ENCODE measurements at places on chromosomes 3 and 15.

GRCh38 chr3:157132341-157132740, 27.6 kb downstream of the CCNL1 start:
- DNase-seq, result no peak

DNA sequence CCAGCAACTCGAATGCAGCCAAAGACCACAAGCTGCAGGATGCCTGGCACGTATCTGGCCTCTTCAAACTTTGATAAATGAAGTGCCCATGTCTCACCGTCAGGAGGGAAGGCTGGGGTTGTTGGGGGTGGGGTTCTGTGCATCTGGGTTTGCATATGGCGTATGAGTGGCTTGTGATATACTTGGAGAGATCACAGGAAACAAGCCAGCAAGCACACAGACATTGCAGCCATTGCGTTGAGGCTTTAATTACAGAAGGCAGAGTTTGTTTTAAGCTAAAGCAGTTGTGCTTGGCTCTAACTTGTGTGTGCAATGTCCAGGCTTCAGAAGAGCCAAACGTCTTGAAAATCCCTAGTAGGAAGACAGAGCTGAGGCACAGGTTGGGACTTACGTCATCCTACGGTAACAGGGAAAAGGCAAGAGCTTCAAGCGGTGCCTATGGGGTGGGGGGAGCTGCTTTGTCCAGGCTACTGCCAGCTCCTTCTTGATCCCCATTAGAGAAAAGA, 109.2 kb downstream of the ASB7 start:
- DNase-seq, result no peak

- no peak for DNase-seq
Observed at GRCh38 chr15:90617668-90618097, 88.0 kb downstream of the CRTC3 start.

DNA sequence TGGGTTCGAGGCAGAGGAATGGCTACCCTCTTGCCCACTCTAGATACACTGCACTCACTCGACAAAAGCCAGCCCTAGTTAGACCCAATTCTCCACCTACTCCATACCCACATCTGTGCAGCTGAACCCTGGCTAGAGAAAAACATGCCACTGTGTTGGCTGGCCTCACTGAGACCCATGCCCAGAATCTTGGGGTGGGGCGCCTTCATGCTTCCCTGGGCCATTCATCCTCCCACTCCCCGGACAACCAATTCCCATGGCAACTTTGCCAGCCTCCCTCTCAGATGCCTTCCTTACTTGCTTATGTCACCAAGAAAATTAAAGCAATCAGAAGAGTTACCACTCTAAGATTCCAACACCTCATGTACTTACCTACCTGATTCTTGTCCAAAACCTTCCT, 9.2 kb upstream of the LIMD1 start:
- no peak for DNase-seq

- peak; percentile 10 for DNase-seq
Observed at GRCh38 chr3:107524841-107525643, 2.3 kb downstream of the BBX start.

DNA sequence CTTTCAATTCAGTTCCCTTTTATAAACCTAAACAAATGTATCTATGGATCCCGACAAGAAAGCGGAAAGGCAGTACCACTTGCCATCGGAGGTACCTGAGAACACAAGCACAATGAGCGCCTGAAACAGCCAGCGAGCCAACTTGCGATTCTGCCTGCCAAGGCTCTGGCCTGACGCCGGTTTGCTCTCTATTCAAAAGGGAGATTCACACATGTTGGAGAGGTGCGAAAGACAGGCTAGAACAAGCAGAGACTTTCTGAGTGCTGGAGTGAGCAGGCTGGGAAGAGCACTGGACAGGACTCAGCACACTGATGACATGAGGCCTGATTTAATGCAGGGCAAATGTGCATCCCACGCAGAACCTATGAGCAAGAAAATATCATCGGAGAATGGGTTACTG, 17.7 kb upstream of the PRR23E start:
- no peak for DNase-seq

- no peak for DNase-seq
Observed at GRCh38 chr3:177657243-177657642, 460.0 kb upstream of the TBL1XR1 start.

DNA sequence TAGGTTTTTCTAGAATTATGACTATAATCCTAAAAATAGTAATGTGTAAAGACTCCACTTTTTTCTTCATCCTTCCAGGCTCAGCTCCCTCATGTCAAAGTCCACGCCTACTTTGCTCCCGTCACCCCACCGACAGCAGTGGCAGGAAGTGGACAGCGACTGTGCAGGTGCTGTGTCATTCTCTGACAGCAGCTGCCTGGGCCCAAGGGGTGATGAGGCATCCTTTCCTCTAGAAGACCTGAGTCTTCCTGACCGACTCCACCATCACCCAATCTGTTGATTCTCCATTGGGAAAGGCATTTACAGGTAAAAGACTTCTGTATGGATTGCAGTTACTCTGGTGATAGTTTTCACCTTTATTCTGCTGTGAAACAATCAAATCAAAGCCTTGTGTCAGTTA, 54.8 kb downstream of the UBP1 start:
- DNase-seq, result no peak

DNA sequence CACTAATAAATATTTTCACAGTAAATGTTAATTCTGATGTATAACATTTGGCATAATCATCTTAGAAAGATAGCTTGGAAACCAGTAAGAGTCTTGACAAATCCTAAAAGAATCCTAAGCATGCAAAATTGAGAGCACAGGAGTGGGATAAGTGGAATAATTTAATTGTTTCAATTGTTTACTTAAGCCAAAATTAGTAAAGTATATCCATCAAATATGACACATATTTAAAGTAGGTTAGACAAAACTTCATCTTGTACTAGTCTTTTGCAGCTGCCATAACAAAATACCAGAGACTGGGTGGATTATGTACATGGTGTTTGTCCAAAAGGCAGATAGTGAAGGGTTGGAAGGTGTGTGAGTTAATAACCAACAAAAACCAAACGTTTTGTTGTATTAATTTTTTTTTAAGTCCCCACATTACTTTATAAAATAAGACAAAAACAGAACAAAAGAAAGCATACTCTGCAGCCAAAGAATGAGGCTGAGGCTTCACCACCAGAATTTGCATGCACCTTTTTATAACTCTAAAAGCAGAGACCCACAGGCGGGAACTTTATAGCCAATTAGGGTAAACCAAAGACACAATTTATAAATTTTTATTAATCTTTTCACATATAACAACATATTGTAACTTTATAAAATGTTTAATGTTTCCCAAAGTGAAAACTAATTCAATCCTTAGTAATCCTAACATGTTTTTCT, 41.9 kb upstream of the CD200R1L start:
- no peak for DNase-seq

- DNase-seq, result no peak
Observed at GRCh38 chr3:43249405-43249804, 36.9 kb upstream of the SNRK start.

DNA sequence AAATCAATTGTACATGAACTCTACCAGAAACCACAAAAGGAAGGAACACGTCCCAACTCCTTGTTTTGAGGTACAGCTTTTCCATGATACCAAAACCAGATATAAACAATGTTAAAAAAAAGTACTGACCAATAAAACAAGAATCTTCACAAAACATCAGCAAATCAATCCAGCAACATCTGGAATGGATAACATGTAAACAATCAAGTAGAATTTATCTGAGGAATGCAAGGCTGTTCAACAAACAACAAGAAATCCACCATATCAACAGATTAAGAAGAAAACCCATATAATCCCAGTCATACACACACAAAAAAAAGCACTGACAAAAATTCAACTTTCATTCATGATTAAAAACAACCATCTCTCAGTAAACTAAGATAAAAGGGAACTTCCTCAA, 26.7 kb downstream of the TJP1 start:
- no peak for DNase-seq

GRCh38 chr3:18837137-18837755, 311.1 kb upstream of the KCNH8 start:
- DNase-seq, result no peak

DNA sequence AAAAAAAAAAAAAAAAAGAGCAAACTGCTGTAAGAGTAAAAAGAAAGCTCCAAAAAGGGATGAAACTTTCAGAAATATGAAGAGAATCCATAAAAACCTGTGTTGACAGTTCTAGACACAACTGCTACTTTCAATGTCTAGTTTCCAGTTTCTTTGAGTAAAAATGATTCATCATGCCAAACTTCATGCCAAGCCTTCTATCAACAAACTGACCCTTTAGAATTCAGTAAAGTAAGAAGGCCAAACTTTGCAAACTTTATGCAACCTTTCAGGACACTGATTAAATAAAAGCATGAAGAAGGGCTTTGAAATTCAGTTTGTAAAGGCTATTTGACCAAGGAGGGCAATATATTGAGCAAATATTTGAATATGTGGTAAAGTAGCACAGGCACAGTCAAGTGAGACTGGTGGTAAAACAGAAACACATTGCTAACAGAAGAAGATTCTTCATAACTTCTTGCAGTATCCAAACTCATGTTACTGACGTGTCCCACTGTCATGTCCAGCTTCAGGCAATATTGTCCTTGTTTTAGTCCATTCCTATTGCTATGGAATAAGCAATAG, 56.3 kb upstream of the CFAP20DC start:
- DNase-seq, result no peak

GRCh38 chr15:73885954-73886700, 12.8 kb downstream of the TBC1D21 start:
- DNase-seq, result no peak

- DNase-seq, result no peak
Observed at GRCh38 chr3:135911110-135911509, 54.4 kb upstream of the PPP2R3A start.

DNA sequence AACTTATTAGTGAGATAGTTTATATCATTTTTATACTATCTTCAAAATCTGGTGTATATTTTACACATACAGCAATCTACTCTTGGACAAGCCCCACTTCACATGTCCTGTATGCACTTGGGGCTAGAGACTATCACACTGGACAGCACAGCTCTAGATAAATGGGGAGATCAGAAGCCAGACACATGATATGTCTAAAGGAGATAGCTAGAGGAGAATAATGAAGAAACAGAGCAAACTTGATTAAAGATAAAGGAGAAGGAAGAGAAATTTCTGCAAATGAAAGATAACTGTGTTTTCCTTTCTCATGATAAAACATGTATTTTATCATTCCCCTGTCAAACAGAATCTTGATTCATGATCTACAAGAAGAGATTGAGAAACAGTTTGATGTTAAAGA, 13.0 kb downstream of the CPA3 start:
- DNase-seq, result no peak

- no peak for DNase-seq
Observed at GRCh38 chr3:106231086-106231485, 362.3 kb upstream of the CBLB start.

GRCh38 chr3:102189956-102190723, 244.7 kb upstream of the ZPLD1 start:
- DNase-seq, result no peak

- DNase-seq, result no peak
Observed at GRCh38 chr15:62989366-62990055, 53.0 kb upstream of the TPM1 start.

GRCh38 chr15:39565851-39566250, 15.0 kb upstream of the THBS1 start:
- DNase-seq, result no peak

DNA sequence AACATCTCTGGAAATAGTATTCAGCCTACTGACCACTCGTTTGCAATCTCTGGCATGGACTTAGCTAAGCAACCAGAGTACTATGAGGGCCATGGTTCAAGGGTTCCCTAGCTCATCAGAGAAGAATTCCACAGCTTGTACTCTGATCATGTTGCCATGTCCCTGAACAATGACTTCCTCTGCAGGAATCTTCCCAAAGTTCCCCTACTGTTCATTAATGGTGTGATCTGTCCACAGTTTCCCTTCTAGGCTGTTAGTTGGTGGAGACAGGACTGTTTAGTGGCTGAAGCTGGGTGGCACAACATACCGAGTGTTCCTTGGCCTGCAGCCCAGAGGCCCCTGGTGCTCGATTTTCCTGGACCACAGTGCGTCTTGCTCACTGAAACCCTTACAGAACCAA, 44.4 kb upstream of the GALNT15 start:
- DNase-seq, result no peak

DNA sequence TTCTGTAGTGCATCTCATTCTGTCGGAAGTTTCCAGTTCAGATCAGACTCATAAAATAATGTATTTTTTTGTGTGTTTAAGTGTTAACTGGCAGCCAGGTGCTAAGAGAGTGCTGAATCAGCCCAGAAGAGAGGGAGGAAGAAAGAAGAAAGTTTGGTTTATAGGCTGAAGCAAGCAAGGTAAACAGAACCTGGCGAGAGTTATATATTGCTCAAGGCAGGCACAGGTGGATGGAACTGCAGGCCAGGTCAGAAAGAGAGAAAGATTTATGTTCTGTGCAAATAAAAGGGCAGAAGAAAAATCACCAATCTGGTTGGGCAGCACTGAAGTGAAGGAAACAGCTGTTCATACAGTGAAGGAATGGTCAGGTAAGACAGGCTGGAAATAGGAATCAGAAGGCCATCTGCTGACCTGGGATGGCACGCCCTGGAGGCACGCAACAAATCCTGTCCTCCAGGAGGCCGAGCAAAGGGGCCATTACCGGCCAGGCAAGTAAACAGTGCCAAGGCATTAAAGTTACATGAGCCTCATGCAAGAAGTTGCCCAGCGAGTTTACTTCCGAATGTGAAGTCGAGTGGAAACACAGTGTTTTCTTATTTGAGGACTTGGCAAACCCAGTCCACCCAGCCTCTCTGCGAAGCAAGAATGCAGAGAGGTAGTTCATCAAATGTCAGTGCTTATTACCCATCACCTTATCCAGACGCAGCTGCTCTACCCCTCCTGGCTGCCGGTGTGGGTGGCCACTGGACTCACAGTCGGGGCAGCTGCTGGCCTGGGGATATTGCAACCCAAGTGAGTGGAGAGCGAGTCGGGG, 309.8 kb downstream of the VPS13C start:
- no peak for DNase-seq

GRCh38 chr3:123432832-123433523, 15.9 kb downstream of the ADCY5 start:
- DNase-seq, result no peak

DNA sequence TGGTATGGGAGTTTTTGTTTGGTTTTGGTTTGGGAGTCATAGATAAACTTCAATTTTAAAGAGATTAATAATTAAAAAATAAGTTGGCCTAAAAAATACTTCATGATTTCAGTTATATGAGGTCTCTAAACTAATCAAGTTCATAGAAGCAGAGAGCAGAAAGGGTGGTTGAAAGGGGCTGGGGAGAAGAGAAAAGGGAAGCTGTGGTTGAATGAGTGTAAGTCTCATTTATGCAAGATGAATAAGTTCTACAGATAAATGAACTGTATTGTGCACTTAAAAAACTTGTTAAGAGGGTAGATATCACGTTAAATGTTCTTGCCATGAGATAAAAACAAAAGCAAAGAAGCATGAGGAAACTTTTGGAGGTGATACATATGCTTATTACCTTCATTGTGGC, 188.7 kb downstream of the NSUN3 start:
- no peak for DNase-seq
